Stimulated activated CD4-positive, alpha-beta T cell treated with anti-CD3 and anti-CD28 coated beads, Interleukin-1b, Interleukin-23, amount 100 ng/mL, for 24 hours (primary cell): ENCODE measurements at places on chromosomes 11 and 22.
A peak's percentile ranks its signal among the peaks of the same experiment; 100 is the strongest.

GRCh38 chr11:87820011-87820410 lies 355.2 kb downstream of the RAB38 start:
- no peak for DNase-seq

DNA sequence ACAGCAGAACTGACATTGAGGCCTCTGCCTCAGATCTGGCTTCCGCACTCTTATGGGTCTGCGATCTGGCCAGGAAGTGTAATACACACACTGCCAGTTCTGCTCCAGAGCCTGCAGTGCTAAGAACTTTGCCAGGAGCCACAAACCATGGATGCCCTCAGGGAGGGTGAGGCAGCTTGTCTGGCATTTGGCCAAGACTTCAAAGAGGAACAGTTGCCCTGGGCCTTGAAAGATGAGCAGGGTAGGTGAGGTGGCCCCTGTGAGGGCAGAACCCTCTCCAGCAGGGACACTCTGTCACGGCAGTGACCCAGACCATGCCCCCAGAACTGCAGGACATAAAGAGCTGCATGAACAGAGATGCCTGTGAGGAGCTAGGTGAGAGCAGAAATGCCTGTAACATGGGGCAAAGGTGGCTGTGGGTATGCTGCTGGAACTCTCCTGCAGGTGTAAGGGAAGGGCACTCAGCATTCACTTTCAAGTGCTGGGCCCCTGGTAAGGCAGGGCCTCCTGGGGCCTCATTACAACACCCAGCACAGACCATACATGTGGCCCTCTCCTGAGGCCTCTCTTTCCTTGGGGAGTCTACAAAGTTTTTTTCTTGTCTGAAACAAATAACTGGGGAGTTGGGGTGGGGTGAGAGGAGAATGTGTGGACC lies 47.3 kb downstream of the NEU3 start:
- DNase-seq: no peak

GRCh38 chr11:8192896-8193209 lies 24.0 kb upstream of the RIC3 start:
- DNase-seq: no peak

- DNase-seq: no peak
Measured at GRCh38 chr11:75073459-75074190, 23.1 kb downstream of the OR2AT4 start.

GRCh38 chr11:112797648-112798293 lies 163.4 kb upstream of the NCAM1 start:
- DNase-seq: no peak

- no peak for DNase-seq
Measured at GRCh38 chr11:57294225-57295131, 30.3 kb downstream of the TNKS1BP1 start.

GRCh38 chr11:13229711-13230318 lies 47.8 kb upstream of the BMAL1 start:
- no peak for DNase-seq

- DNase-seq: no peak
Measured at GRCh38 chr11:33125611-33126010, 35.7 kb downstream of the CSTF3 start.

- no peak for DNase-seq
Measured at GRCh38 chr22:40015358-40015976, 20.7 kb downstream of the FAM83F start.

- DNase-seq: peak; percentile 25
Measured at GRCh38 chr11:61747192-61747966, 5.1 kb upstream of the MYRF start.
